ENCODE measurements at places on chromosomes 1 and 21.

- no peak for DNase-seq
Observed at GRCh38 chr1:100476735-100477290, 61.1 kb upstream of the GPR88 start.

DNA sequence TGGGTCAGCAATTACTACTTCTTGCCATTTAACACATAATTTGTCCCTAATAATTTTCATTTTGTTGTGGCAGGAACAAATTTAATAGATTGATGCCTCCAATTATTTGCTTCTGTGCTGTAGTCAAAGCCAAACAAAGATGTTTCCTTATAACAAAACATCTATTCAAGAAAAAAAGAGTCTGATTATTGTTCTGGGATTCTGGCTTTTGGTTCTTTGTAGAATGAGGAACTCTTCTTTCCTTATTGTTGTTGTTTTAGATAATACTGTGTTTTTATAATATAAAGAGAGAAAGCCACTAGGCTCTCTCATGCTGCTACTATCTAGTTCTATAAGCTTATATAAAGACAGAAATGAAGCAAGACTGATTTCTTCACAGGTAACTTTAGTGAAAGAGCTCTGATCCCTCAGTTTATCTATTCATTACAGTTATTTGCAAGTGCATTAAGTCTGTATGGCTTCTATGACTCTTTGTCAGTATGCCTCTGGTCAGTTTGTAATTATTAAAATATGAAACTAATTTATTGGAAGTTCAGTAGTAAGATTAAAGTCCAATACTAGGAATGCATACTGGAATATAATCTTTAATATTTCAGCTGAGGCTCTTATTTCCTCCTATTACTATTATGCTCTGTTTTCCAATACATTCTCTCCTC lies 37.4 kb downstream of the PRKACB start:
- DNase-seq, result no peak

DNA sequence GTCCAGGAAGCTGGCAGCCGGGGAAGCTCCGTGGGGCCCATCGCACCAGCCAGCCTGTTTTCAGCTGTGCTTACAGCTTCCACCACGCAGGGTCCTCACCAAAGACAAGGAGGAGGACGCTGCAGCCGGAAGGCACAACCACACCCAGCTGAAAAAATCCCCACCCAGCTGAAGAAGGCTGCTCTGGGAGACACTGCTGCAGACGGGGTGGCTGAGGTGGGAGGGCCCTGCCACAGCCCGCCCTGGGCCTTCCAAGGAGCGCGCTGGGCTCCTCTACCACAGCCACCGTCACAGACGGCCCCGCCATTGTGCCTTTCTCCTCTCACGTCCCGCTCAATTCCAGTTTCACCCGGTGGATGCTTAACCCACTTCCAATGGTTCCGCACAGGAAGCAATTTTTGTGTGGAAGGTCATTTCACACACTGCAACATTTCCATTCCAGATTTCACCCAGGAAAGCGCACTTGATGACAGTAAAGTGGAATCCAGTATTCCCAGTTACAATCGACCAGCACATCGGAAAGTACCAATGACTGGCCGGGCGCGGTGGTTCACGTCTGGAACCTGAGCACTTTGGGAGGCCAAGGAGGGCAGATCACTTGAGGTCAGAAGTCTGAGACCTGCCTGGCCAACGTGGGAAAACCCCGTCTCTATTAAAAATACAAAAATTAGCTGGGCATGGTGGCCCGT lies 47.9 kb downstream of the NPHP4 start:
- no peak for DNase-seq

DNA sequence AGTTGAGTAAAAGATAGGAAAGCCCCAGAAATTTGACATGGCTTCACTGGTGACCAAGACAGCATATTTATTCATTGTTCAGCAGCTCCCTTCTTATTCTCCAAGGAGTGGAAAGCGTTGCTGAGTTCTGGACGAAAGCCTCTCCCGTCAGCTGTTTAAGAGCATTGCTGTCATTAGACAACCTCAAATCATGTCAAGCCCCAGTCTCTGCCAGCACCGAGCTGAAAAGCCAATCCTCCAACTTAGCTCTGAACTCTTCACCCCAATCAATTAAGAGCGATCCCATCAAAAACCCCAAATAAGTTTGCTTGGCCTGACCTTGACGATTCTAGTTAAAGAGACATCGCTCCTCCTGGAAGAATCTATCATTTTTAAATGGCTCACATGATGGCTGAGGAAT lies 110.8 kb downstream of the PLPP3 start:
- DNase-seq, result no peak

GRCh38 chr1:155219592-155220031 lies 11.1 kb downstream of the MTX1 start:
- DNase-seq, result peak; percentile 80

GRCh38 chr1:178192686-178193085 lies 98.8 kb downstream of the RASAL2 start:
- DNase-seq, result peak; percentile 23

Data from AML-193 (cell line).